ENCODE measurements at places on chromosomes 3 and 15. TPM values are rescaled to one million over a fixed set of nuclear protein-coding genes. Genes with fewer than 3 reads are reported as not detected.

CLDN16 gene
- not detected for total RNA-seq

- peak; percentile 83 for DNase-seq
Measured at GRCh38 chr3:57227204-57227929, at the start of gene APPL1. TSS of gene APPL1 (plus strand) at chr3:57227729. CDS start at chr3:57227884, 155 bp downstream.

- no peak for DNase-seq
Measured at GRCh38 chr3:61928776-61929314, 367.5 kb downstream of the PTPRG start.

GRCh38 chr3:147360646-147361453 is 45.5 kb downstream of the ZIC4 start:
- DNase-seq = no peak

DNA sequence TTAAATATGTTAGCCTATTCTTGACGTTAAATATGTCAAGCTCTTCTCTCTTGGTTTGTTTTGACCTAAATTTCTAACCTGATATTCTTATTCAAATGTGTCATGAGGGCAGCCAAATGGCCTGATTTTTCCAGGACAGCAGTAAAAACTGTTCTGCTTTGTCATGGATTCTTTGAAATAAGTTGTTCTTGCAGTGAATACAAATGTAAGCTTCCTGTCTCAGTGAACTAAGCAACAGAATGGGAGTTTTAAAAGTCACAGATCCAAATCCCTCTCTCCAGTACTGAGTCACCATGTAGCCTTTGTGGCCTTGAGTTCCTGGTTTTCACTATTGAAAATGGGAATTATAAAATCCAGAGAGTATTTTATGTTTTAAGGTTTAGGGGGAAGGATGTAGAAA is 301.8 kb downstream of the NLGN1 start:
- no peak for DNase-seq

- no peak for DNase-seq
Measured at GRCh38 chr3:110504901-110505300, 566.7 kb upstream of the NECTIN3 start.
